ENCODE measurements at places on chromosomes 5 and 9.

DNA sequence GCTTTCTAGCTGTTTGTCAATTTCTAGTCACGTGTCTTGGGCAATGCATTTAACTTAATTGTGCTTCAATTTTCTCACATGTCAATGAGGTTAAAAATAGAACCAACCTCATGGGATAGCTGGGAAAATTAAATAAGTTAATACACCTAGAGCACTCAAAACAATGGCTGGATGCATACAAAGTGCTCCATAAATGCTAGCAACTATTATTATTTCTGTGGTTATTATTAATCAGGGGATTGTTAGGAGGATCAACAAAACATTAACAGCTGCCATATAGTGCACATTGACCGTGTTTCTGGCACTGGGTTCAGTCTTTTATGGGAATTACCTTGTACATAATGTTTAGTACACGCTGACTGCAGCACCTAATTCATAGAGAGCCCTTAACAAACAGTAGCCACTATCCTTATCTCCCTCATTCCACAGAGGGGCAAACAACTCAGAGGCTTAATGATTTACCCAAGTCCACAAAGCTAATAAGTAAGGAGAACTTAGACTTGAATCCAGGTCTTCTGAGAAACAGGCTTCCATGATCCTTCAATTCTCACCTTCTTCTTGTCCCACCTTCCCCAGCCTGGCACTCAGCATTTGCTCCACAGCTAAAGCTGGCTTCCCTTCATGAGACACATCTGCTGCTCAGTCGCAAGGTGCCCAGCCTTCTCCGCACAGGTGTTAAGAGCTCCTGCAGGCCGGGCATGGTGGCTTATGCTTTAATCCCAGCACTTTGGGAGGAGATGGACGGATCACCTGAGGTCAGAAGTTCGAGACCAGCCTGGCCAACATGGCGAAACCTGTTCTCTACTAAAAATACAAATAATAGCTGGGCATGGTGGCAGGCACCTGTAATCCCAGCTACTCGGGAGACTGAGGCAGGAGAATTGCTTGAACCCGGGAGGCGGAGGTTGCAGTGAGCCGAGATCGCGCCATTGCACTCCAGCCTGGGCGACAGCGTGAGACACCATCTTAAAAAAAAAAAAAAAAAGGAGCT lies 137.4 kb upstream of the ABCA1 start:
- peaks cover 50% of the 10 kb centered on the region for H3K27me3 ChIP-seq
- no peak overlapping the region for H3K4me3 ChIP-seq
- H3K36me3 ChIP-seq = no peaks in the 10 kb centered on the region
- no peak overlapping the region for H3K27ac ChIP-seq

- peaks cover 7% of the 10 kb centered on the region for H3K4me1 ChIP-seq
- H3K4me3 ChIP-seq = no peak overlapping the region
- H3K36me3 ChIP-seq = no peaks in the 10 kb centered on the region
- H3K27me3 ChIP-seq = no peaks in the 10 kb centered on the region
- ATAC-seq = no peak
- no peak overlapping the region for H3K27ac ChIP-seq
Measured at GRCh38 chr5:148912146-148912545, 85.7 kb downstream of the ADRB2 start.

DNA sequence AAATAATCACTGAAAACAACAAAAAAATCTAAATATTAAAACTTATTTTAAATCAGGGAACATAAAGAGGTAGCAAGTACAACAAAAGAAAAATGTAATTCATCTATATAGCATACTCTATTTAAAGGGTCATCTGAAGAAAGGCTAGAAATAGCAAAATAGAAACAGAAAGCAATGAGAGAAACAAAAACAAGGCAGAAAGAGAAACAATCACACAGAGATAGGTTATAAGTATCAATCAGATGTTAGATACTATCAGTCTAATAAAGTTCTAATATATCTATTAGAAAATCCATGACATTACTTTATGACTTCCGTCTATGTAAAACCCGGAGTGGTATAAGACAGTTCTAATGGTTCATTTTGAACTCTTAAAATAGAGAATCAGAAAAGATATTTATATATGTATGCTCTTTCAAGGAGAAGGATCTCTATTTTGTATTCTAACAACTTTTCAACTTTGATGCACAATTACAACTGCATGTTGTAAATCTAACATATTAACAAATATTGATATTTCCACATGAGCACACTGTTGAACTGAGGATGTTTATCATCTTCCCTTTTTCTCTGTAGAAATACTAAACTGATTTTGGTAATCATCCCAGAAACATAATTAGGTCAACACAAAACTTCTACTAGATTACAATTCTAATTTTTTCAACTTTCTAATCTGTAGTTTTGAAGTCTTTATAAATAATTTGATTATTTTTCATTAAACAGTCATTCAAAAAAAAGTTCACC lies 15.8 kb downstream of the RICTOR start:
- ATAC-seq = no peak
- H3K27ac ChIP-seq = no peak overlapping the region
- H3K4me1 ChIP-seq = peaks cover 46% of the 10 kb centered on the region
- no peaks in the 10 kb centered on the region for H3K27me3 ChIP-seq
- peaks cover 5% of the 10 kb centered on the region for H3K36me3 ChIP-seq

- H3K27me3 ChIP-seq = no peaks in the 10 kb centered on the region
- H3K4me3 ChIP-seq = no peak overlapping the region
- no peaks in the 10 kb centered on the region for H3K36me3 ChIP-seq
- H3K27ac ChIP-seq = no peak overlapping the region
- no peak for ATAC-seq
- H3K4me1 ChIP-seq = peaks cover 11% of the 10 kb centered on the region
Measured at GRCh38 chr5:98961665-98962344, 33.0 kb upstream of the CHD1 start.

DNA sequence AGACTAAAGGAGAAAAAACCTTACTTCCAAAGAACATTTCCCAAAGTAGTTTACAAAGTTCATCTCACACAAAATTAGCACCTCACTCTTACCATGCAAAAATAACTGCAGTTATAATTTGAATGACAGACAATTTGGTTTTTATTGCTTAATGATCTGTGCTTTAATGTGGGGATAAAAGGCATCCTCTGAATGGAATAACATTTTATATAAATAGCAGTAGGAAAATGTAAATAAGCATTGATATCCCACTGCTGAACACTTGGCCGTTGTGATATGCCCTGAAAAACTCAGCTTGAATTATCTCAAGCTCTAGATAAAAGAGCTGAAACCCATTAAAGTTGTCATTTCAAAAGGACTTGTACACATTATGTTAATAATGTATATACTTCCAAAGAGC lies 93.2 kb downstream of the OSMR start:
- H3K27ac ChIP-seq = no peak overlapping the region
- no peaks in the 10 kb centered on the region for H3K27me3 ChIP-seq
- no peaks in the 10 kb centered on the region for H3K4me1 ChIP-seq
- H3K36me3 ChIP-seq = peaks cover 29% of the 10 kb centered on the region
- ATAC-seq = no peak

DNA sequence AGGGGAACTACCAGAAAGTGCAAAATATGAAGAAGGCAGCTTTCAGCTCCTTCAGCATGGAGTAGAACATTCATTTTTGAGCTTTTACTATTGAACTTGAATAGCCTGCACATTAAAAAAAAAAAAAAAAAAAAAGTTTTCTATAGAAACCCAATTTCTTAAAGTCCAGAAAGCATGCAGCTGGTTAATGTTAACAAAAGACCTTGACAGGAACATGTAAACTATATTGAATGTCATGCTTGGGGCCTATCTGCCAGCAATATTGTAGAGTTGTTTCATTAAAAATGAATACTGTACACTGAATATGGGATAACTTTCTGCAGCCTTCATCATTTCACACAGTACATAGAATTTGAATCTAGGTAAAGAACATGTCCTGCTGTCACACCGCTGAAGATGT lies 230.6 kb downstream of the NFIB start:
- ATAC-seq = no peak
- no peak overlapping the region for H3K27ac ChIP-seq
- no peaks in the 10 kb centered on the region for H3K36me3 ChIP-seq
- H3K27me3 ChIP-seq = no peaks in the 10 kb centered on the region
- no peaks in the 10 kb centered on the region for H3K4me1 ChIP-seq
- H3K4me3 ChIP-seq = no peak overlapping the region

GRCh38 chr5:82884821-82885471 lies 192.2 kb downstream of the TMEM167A start:
- ATAC-seq = no peak
- no peak overlapping the region for H3K4me3 ChIP-seq
- H3K27me3 ChIP-seq = no peaks in the 10 kb centered on the region
- H3K4me1 ChIP-seq = no peaks in the 10 kb centered on the region
- H3K36me3 ChIP-seq = no peaks in the 10 kb centered on the region

GRCh38 chr5:18712936-18713485 lies 1078.8 kb downstream of the TAF11L14 start:
- ATAC-seq = no peak
- no peak overlapping the region for H3K27ac ChIP-seq
- H3K27me3 ChIP-seq = no peaks in the 10 kb centered on the region
- H3K36me3 ChIP-seq = peaks cover 4% of the 10 kb centered on the region
- peaks cover 11% of the 10 kb centered on the region for H3K4me1 ChIP-seq

DNA sequence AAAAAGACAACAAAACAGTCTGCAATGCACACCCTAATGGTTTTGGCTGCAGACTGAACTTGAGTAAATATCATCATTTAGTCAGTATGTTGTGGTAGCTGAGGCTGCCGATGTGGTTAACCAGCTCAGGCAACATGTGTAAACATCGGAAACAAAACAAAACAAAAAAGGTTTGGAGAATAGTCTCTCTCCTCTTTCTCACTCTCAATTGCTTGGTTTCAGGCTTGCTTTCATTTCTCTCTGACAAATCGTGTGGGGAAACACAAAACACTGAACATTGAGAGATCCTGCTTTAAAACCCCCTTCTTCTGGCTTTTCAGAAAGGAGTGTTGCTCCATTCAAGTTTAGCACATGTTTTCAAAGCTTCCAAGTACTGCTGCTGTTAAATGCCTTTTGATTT lies 453.3 kb downstream of the BNC2 start:
- H3K27me3 ChIP-seq = no peaks in the 10 kb centered on the region
- no peaks in the 10 kb centered on the region for H3K36me3 ChIP-seq
- H3K4me1 ChIP-seq = no peaks in the 10 kb centered on the region

DNA sequence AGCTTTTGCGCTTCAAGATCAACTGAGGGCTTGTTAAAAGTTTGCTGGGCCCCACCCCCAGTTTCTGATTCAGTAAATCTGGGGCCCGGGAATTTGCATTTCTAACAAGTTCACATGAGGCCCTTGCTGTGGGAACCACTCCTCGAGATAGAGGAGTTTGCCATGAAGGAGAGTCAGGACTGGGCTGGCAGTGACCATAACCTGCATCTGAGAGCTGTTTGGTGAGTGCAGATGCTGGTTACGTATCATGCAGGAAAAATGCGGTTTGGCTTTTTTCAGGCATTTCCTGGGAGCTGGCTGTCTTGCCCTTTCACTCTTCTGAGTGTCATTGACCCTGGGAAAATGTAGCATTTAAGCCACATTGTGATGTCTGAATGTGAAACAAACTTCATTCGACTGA lies 9.4 kb upstream of the ANGPTL2 start:
- H3K36me3 ChIP-seq = peaks cover 13% of the 10 kb centered on the region
- H3K4me3 ChIP-seq = no peak overlapping the region
- H3K27ac ChIP-seq = no peak overlapping the region
- no peak for ATAC-seq

GRCh38 chr5:139804800-139805397 lies 9.3 kb downstream of the PSD2 start:
- H3K27ac ChIP-seq = no peak overlapping the region
- H3K27me3 ChIP-seq = peaks cover 77% of the 10 kb centered on the region
- no peak overlapping the region for H3K4me3 ChIP-seq
- ATAC-seq = no peak
- no peaks in the 10 kb centered on the region for H3K36me3 ChIP-seq
- no peaks in the 10 kb centered on the region for H3K4me1 ChIP-seq

GRCh38 chr5:3342271-3343100 lies 253.1 kb upstream of the IRX1 start:
- no peaks in the 10 kb centered on the region for H3K27me3 ChIP-seq
- no peak overlapping the region for H3K27ac ChIP-seq
- H3K4me3 ChIP-seq = no peak overlapping the region
- H3K4me1 ChIP-seq = no peaks in the 10 kb centered on the region
- ATAC-seq = no peak

DNA sequence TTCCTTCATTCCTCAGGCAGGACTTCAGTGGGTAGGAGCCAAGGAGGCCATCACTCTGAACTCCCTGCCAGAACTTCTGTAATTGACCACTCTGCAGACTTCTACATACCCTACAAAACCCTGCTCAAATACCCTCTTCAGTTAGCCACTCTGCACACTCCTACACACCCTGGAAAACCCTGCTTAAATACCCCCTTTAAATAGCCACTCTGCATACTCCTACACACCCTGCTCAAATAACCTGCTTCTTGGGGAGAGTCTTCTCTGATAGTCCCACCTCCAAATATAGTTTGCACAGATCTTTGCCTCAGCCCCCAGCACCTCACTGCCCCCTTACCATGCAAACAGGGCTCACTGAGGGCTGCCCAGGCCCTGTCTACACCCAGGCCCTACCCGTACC lies 18.6 kb upstream of the CARD19 start:
- no peak overlapping the region for H3K27ac ChIP-seq
- no peak for ATAC-seq
- no peak overlapping the region for H3K4me3 ChIP-seq
- H3K4me1 ChIP-seq = peaks cover 7% of the 10 kb centered on the region
- H3K27me3 ChIP-seq = no peaks in the 10 kb centered on the region

DNA sequence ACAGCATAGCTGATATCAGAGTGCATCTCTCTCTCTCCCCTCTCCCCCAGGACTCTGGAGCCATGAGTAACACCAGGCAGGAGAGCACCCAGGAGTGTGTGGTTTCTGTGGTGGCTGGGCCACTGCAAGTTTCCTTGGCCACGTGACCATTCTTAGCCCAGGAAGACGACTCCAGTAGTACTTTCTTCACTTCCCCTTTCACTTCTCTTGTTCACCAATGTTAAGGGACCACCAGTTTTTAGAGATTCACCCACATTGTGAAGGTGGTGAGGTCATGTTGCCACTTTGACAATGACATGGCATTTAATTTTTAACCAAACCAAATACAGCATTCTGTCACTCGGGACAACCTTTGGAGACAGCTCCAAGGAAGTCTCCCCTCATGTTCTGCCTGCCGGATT lies 17.9 kb upstream of the DAPK1 start:
- no peaks in the 10 kb centered on the region for H3K36me3 ChIP-seq
- no peak overlapping the region for H3K4me3 ChIP-seq
- H3K27me3 ChIP-seq = no peaks in the 10 kb centered on the region
- no peak overlapping the region for H3K27ac ChIP-seq
- peak; percentile 63 for ATAC-seq
- peaks cover 6% of the 10 kb centered on the region for H3K4me1 ChIP-seq

GRCh38 chr9:2628919-2629318 lies 7.3 kb downstream of the VLDLR start:
- H3K36me3 ChIP-seq = no peaks in the 10 kb centered on the region
- H3K4me1 ChIP-seq = no peaks in the 10 kb centered on the region
- no peak overlapping the region for H3K4me3 ChIP-seq
- no peak for ATAC-seq
- peaks cover 22% of the 10 kb centered on the region for H3K27me3 ChIP-seq
- no peak overlapping the region for H3K27ac ChIP-seq

- peak; percentile 54 for ATAC-seq
- no peaks in the 10 kb centered on the region for H3K36me3 ChIP-seq
- no peaks in the 10 kb centered on the region for H3K27me3 ChIP-seq
- H3K4me1 ChIP-seq = peaks cover 21% of the 10 kb centered on the region
Measured at GRCh38 chr5:59180515-59180914, 597.6 kb downstream of the RAB3C start.

GRCh38 chr9:95506428-95506677 lies 10.4 kb downstream of the PTCH1 start:
- peaks cover 54% of the 10 kb centered on the region for H3K4me1 ChIP-seq
- no peaks in the 10 kb centered on the region for H3K36me3 ChIP-seq
- peak overlapping the region; percentile 20 for H3K27ac ChIP-seq
